ENCODE measurements at places on chromosomes 2 and 18.

GRCh38 chr2:30266051-30266621 is 34.8 kb downstream of the LBH start:
- peak; percentile 41 for DNase-seq

- no peak for DNase-seq
Observed at GRCh38 chr2:38515155-38516074, 87.3 kb downstream of the HNRNPLL start.

GRCh38 chr18:23237524-23238151 is 102.4 kb downstream of the CABLES1 start:
- peak; percentile 68 for DNase-seq

DNA sequence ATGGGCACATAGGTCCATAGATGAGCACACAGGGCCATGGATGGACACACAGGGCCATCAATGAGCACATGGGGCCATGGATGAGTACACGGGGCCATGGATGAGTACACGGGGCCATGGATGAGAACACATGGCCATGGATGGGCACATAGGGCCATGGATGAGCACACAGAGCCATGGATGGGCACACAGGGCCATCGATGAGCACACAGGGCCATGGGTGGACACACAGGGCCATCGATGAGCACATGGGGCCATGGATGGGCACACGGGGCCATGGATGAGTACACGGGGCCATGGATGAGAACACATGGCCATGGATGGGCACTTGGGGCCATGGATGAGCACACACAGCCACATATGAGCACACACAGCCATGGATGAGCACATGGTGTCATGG is 192.6 kb upstream of the HDAC4 start:
- no peak for DNase-seq

GRCh38 chr18:217532-218336 is 50.1 kb downstream of the THOC1 start:
- DNase-seq = no peak

GRCh38 chr2:139457873-139458272 is 677.7 kb upstream of the NXPH2 start:
- no peak for DNase-seq
